ENCODE measurements at places on chromosomes 4 and X.

DNA sequence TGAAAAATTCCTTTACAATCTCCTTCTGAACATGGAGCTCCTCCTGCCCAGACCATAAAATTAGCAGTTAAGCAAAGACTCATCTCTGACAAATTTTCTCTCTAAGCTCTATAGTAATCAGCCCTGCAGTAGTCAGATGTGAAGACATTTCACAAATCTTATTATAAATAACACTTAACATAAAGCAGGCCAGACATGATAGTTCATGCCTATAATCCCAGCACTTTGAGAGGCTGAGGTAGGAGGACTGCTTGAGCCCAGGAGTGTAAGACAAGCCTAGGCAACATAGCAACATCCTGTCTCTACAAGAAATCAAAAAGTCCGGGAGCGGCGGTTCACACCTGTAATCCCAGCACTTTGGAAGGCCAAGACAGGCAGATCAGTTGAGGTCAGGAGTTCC is 29.9 kb downstream of the TRMT2B start:
- no peak for DNase-seq

GRCh38 chr4:128386761-128387599 is 99.4 kb upstream of the PGRMC2 start:
- no peak for DNase-seq

- DNase-seq = no peak
Observed at GRCh38 chr4:89338206-89338605, 30.6 kb upstream of the GPRIN3 start.

GRCh38 chr4:773214-773613 is 52.7 kb downstream of the CPLX1 start:
- DNase-seq = no peak

- no peak for DNase-seq
Observed at GRCh38 chr4:101284546-101284945, 62.8 kb downstream of the PPP3CA start.

- DNase-seq = no peak
Observed at GRCh38 chrX:131827935-131828334, 195.2 kb upstream of the STK26 start.

- no peak for DNase-seq
Observed at GRCh38 chr4:142493255-142494110, 352.6 kb downstream of the INPP4B start.

GRCh38 chrX:100297728-100298127 is 112.3 kb downstream of the PCDH19 start:
- no peak for DNase-seq

DNA sequence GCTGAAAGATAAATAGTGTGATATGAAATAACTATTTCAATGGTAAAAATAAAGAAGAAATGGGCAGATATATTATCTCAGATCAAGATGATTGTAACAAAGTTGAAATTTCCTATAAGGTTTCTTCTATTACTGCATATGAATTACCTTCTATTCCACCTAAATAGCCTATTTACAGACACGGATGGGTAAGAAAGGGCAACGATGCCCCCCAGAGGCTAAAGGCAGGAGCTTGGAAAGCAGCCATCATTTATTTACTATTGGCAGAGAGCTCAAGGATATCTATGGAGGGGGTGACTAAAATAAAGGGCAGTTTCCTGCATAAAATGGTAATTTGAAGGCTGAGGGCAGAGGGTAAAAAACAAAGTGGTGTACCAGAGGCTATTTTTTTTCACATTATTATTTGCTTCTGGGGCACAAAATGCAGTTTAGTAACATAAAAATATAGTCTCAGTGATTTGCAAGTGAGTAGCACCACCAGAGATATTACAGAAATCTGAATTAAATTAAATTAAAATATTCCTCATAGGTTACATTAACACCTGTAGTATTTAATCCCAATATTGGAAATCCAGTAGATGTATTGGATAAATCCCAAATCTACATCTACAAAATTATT is 123.1 kb downstream of the BTC start:
- no peak for DNase-seq

Measured in stimulated activated CD8-positive, alpha-beta memory T cell treated with anti-CD3 and anti-CD28 coated beads, Interleukin-2, amount 100 ng/mL, for 48 hours (primary cell).